ENCODE measurements at places on chromosomes 16 and 17.
A peak's percentile ranks its signal among the peaks of the same experiment; 100 is the strongest.

DNA sequence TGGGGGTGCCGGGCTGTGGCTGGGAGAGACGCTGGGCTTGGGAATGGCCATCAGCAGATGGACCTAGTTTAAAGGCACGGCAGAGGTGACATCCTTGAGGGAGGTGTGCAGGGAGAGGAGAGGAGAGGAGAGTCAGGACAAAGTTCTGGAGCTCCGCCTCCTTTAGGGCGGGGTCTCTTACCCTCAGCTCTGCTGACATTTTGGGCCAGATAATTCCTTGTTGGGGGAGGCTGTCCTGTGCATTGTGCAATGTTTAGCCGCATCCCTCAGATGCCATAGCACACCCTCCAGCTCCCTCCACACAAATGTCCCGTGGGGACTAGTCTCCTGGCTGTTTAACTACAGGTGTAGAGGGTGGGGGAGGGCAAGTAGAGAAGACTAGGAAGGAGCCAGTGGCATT, 48.3 kb downstream of the ARHGAP23 start:
- H3K36me3 ChIP-seq, result peaks cover 35% of the 10 kb centered on the region
- H3K4me1 ChIP-seq, result peaks cover 12% of the 10 kb centered on the region
- no peak for DNase-seq
- no peaks in the 10 kb centered on the region for H3K27me3 ChIP-seq
- H3K4me3 ChIP-seq, result no peak overlapping the region

- DNase-seq, result no peak
- H3K4me1 ChIP-seq, result peaks cover 55% of the 10 kb centered on the region
- no peaks in the 10 kb centered on the region for H3K27me3 ChIP-seq
These were observed 4.4 kb downstream of the SMARCD2 start for GRCh38 chr17:63837962-63838600.

DNA sequence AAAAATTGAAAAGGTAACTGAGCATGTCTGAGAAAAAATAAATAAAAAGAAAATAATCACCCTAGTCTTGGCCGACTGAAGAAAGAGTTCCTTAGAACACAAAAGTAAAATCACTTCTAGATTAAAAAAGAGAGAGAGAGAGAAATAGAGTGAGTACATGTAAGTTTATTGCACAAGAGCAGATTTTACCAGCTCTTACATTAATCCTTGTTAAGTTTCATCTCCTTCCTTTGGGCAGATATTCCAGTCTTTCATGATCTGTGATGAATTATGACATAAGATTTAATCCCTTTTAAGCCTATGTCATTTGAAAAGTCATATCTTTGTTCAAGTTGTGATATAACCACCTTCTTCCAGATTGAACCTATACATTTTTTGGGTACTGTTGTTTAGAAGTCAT, 54.8 kb downstream of the NFAT5 start:
- H3K27ac ChIP-seq, result no peak overlapping the region
- H3K4me3 ChIP-seq, result no peak overlapping the region
- H3K4me1 ChIP-seq, result peaks cover 27% of the 10 kb centered on the region
- no peaks in the 10 kb centered on the region for H3K27me3 ChIP-seq
- H3K36me3 ChIP-seq, result no peaks in the 10 kb centered on the region
- no peak for DNase-seq

DNA sequence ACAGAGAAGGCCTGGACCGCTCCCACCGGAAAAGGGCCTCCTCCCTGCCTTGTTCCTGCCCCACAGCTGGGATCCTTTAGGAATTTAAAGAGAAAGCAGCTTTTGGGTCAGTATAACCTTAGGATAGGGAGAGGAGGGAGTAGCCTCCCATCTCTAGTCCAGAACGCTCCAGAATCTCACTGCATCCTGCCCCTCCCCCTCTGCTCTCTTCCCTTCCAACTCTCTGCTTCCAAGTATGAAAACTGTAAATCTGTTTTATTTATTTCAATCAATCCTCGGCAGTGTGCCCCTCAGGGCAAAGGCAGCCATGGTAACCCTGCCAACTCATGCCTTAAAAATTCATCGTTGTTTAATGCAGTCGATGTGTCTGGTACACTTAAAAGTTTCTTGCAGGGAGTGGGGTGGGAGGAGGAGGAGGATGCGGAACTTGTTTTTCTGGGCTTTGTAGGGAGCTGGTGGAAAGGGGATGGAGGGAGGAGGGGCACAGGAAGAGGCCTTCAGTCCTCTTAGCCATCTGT, 21.2 kb upstream of the MTSS2 start:
- H3K4me3 ChIP-seq, result no peak overlapping the region
- peak; percentile 90 for DNase-seq
- no peaks in the 10 kb centered on the region for H3K36me3 ChIP-seq
- H3K27ac ChIP-seq, result peak overlapping the region; percentile 99
- H3K27me3 ChIP-seq, result no peaks in the 10 kb centered on the region
- H3K4me1 ChIP-seq, result peaks cover 99% of the 10 kb centered on the region

DNA sequence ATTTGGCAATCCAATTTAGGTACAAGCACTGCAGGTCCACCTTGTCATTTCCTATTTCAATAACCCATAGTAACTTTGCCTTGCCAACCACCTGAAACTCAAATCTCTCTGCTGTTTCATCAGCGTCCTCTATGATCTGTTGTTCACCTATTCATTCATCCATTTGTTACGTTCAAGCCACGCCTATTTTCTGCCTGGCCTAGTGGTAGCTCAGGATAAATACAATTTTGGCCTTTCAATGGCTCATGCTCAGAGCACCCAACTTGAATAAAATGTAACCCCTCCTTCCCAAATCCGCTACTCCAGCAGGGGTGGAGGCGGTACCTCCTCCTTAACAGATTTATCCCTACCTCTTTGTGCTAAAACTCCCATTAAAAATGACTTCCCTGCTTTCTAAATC, 3.6 kb upstream of the FBXO47 start:
- H3K27me3 ChIP-seq, result no peaks in the 10 kb centered on the region
- no peaks in the 10 kb centered on the region for H3K36me3 ChIP-seq
- no peak overlapping the region for H3K4me3 ChIP-seq
- H3K4me1 ChIP-seq, result peaks cover 4% of the 10 kb centered on the region
- no peak for DNase-seq

GRCh38 chr16:275041-275641, 603 bp downstream of the RGS11 start:
- no peak overlapping the region for H3K27ac ChIP-seq
- peaks cover 13% of the 10 kb centered on the region for H3K4me1 ChIP-seq
- H3K4me3 ChIP-seq, result peak overlapping the region; percentile 51

- H3K36me3 ChIP-seq, result no peaks in the 10 kb centered on the region
- H3K4me1 ChIP-seq, result peaks cover 30% of the 10 kb centered on the region
- no peak for DNase-seq
These were observed 4.2 kb downstream of the RPS6KB1 start for GRCh38 chr17:59897090-59897489.

GRCh38 chr16:46796764-46797269, 34.2 kb downstream of the C16orf87 start:
- H3K4me3 ChIP-seq, result no peak overlapping the region
- no peak overlapping the region for H3K27ac ChIP-seq
- no peaks in the 10 kb centered on the region for H3K36me3 ChIP-seq
- no peaks in the 10 kb centered on the region for H3K4me1 ChIP-seq
- no peaks in the 10 kb centered on the region for H3K27me3 ChIP-seq

- no peaks in the 10 kb centered on the region for H3K27me3 ChIP-seq
- no peak for DNase-seq
- H3K4me3 ChIP-seq, result no peak overlapping the region
- no peak overlapping the region for H3K27ac ChIP-seq
- H3K4me1 ChIP-seq, result no peaks in the 10 kb centered on the region
- H3K36me3 ChIP-seq, result no peaks in the 10 kb centered on the region
These were observed 163.5 kb downstream of the RAB11FIP4 start for GRCh38 chr17:31554930-31555329.

GRCh38 chr17:22337467-22337866, 645.1 kb downstream of the KCNJ18 start:
- H3K27me3 ChIP-seq, result no peaks in the 10 kb centered on the region
- DNase-seq, result no peak
- no peak overlapping the region for H3K27ac ChIP-seq
- no peak overlapping the region for H3K4me3 ChIP-seq
- H3K4me1 ChIP-seq, result no peaks in the 10 kb centered on the region
- no peaks in the 10 kb centered on the region for H3K36me3 ChIP-seq

- peaks cover 40% of the 10 kb centered on the region for H3K4me1 ChIP-seq
- DNase-seq, result no peak
- H3K36me3 ChIP-seq, result no peaks in the 10 kb centered on the region
- no peak overlapping the region for H3K4me3 ChIP-seq
These were observed 10.8 kb upstream of the NAGLU start for GRCh38 chr17:42525221-42525620.

DNA sequence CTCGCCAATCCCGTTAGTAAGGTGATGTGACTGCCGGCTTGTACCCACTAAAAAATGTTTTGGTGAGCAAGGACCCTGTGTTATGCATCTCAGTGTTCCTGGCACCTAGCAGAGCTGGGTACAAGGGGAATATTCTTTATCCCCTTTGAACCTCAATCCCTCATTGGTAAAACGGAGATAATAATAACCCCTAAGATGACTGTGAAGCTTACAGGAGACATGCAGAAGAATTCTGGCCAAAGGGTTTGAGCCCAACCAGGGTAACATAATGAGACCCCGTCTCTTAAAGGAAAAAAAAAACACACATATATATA, 896 bp downstream of the GGA2 start:
- H3K27me3 ChIP-seq, result no peaks in the 10 kb centered on the region
- peak overlapping the region; percentile 95 for H3K4me3 ChIP-seq
- peak overlapping the region; percentile 87 for H3K27ac ChIP-seq
- no peaks in the 10 kb centered on the region for H3K36me3 ChIP-seq
- peaks cover 39% of the 10 kb centered on the region for H3K4me1 ChIP-seq

DNA sequence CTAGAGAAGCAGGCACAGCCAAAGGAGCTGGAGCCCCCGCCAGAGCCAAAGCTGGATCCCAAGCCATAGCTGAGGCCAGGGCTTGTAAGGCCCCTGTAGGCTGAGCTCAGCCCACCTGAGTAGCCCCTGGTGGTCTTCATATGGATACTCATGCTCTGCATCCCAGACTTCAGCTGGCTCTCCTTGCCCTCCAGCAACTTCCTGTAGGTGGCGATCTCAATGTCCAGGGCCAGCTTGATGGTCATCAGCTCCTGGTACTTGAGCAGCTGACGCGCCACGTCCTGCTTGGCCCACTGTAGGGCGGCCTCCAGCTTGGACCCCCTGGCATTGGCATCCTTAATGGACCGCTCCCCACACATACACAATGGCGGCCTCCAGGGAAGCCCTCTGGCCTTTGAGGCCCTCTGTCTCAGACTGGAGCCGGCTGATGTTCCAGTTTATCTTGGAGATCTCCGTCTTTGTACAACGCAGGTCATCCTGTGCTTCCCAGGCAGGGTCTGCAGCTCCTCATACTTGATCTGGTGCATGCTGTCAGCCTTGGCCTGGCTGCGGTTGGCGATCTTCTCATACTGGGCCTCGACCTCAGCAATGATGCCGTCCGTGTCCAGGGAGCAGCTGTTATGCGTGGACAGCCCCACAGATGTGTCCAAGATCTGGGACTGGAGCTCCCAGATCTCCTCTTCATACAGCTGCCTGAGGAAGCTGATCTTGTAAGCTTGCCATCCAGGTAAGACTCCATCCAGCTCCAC, 28.9 kb downstream of the IKZF3 start:
- no peak for DNase-seq
- no peak overlapping the region for H3K27ac ChIP-seq
- no peaks in the 10 kb centered on the region for H3K36me3 ChIP-seq
- H3K27me3 ChIP-seq, result no peaks in the 10 kb centered on the region
- no peak overlapping the region for H3K4me3 ChIP-seq

GRCh38 chr16:74774223-74775139, at the start of gene FA2H:
Gene FA2H, minus strand, starts transcription at chr16:74774820. Its CDS starts 65 bp downstream, at chr16:74774755.
- H3K4me1 ChIP-seq, result no peaks in the 10 kb centered on the region
- DNase-seq, result peak; percentile 73
- H3K27me3 ChIP-seq, result peaks cover 38% of the 10 kb centered on the region
- H3K36me3 ChIP-seq, result no peaks in the 10 kb centered on the region

DNA sequence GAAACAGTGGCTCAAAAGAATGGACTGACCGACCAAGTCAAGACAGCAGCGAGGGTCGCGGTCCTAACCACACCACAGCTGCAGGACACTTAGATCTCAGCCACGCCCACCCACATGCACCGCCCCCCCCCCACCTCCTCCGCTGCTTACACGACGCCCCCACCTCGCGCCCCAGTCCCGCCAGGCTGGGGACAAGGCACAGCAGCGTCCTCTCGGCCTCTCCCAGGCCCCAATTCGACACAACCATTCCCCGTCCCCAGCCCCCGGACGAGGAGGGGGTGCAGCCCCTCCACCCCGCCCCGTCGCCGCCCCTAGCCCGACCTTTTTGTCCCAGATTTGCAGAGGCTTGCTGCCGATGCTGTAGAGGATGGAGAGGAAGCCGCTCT, 477 bp downstream of the CFAP20 start:
- H3K4me1 ChIP-seq, result peaks cover 45% of the 10 kb centered on the region
- DNase-seq, result peak; percentile 67
- H3K27me3 ChIP-seq, result no peaks in the 10 kb centered on the region
- peak overlapping the region; percentile 92 for H3K27ac ChIP-seq

GRCh38 chr17:76966016-76966415, 97.8 kb downstream of the MGAT5B start:
- H3K4me1 ChIP-seq, result peaks cover 10% of the 10 kb centered on the region
- no peaks in the 10 kb centered on the region for H3K36me3 ChIP-seq
- peaks cover 12% of the 10 kb centered on the region for H3K27me3 ChIP-seq
- no peak overlapping the region for H3K4me3 ChIP-seq
- no peak for DNase-seq

DNA sequence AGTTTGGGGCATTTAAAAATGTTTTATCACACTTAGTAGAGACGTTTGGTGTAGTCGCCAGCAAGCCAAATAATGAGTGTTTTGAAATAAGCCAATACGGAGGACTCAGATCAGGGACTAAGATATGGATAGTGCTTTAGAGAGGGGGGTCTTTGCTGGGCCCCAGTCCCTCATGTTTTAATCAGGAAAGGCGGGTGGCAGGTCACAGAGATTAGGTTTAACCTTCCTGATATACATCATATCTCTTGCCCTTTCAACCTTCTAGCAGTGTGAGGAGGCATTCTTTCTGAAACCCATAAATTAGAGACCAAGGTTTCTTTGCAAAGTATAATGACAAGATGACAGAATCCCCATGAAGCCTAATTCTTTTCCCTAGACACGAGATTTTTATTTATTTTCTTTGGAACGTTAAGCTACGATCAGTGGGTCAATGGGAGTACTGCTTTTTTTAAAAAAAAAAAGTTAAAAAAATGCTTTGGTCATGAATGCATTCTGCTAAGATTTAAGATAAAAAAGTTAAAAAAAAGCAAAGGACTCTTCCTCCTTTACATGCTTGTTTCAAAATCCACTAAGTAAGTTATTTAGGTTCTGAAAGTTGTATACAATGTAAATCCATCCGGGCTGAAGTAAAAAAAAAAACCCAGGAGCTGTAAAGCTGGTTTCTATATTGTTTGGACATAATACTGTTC, 572.1 kb upstream of the SALL1 start:
- H3K4me1 ChIP-seq, result no peaks in the 10 kb centered on the region
- H3K4me3 ChIP-seq, result no peak overlapping the region
- no peaks in the 10 kb centered on the region for H3K36me3 ChIP-seq
- no peak for DNase-seq
